ENCODE measurements at places on chromosomes 12 and 14.

DNA sequence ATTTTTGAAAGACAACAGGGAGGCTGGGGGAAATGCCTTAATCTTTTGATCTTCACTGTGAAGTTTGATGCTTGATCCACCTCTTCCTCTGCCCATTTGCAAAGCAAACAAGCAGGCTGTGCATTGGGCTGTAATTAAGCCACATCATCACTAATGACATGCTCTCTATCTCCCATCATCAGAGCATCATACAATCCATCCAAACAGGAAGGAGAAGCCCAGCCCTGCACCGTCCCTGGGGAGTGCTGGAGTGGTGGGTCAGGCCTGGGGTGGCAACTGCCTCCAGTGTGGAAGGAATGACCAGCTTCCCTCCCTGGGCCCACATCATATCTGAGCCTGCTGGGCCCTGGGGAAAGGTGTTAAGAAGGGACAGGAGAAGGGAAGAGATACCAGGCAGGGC lies 6.9 kb upstream of the KRT74 start:
- no peak for DNase-seq

GRCh38 chr14:72600551-72601330 lies 293.2 kb downstream of the DPF3 start:
- DNase-seq, result no peak

DNA sequence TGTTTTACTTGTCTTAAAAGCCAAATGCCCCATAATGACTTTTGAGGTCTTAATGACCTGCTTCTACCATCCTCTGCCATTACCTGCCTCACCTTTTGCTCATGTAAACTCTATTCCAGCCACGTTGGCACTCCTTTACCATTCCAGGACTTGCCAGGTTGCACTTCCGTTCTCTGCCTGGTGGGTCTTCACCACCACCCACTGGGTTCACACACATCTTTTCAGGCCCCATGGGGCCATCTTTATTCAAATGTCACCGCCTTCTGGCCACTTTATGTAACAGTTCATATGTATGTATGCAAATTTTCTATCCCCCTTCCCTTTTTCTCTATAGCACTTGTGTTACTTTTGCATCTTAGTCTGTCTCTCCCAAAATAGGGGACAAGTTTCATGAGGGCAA lies 57.7 kb downstream of the ATP2A2 start:
- no peak for DNase-seq

DNA sequence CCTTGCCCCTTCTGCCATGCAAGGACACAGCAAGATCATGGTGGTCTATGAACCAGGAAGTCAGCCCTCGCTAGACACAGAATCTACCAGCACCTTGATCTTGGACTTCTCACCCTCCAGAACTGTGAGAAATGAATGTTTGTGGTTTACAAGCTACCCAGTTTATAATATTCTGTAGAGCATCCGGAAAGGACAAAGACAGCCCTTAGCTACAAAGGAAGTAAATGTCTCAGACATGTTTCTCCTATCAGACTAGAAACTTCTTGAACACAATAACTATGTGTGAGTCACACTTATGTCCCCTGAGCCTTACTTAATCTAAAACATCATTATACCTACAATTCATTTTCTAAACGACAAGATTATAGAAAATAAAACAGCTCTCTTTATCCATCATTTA lies 176.7 kb downstream of the KLHL28 start:
- DNase-seq, result no peak

DNA sequence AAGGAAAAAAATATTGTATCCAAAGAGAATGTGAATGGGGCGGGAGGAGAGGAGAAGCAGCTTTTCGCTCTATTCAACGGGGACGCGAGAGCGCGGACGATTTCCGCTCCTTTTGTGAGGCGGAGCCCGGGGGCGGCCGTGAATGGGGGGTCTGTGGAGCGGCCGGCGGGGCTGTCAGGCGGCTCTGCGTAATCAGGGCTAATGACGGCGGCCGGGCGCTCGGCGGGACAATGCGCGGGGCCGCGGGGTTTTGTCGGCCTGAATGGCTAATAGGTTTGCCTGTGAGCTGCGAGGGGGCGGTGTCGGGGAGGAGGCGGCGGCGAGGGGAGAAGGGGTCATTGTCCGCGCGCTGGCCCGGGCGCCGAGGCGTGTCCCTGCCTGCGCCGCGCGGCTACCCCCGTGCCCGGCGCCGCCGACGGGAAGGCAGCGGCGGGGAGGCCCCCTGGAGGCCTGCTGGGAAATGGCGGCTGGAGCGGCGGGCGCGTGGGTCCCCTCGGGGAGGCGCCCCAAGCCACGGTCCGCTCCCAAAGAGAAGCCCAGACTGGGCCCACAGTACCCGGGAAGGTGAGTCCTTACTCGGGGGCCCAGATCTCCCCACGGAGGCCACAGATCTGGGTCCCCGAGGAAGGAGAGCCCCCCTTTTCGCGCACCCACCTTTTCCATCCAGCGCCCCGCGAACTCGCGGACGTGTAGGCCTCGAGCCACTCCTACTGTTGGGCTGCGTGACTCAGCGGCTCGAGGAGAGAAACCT lies 6.0 kb downstream of the SIX6 start:
- no peak for DNase-seq

DNA sequence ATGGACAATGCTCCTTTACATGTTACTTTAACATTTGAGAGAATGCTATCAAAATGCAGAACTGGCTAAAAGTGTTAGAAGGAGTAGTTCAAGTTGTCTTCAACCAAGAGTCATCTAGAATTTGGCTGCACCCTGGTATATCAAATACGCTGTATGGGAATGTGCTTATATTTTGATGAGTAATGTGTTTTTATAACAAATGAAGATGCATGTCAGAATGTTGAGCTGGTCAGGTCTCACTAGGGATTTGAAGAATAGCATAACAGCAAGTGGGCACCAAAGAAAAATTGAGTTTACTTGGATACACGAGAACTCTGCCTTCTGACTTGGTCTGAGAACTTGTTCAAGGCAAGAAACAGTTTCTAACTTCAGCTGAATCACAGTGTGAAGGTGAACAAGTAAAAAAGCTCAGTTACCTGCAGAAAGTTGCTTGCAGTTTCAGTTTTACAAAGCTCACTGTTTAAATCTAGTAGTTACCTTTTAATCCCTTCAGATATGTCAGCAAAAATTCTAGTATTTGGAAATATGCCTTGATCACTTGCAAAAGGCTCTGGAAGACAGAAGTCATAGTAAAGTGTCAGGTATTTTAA lies 82.3 kb downstream of the PDE3A start:
- DNase-seq, result no peak

DNA sequence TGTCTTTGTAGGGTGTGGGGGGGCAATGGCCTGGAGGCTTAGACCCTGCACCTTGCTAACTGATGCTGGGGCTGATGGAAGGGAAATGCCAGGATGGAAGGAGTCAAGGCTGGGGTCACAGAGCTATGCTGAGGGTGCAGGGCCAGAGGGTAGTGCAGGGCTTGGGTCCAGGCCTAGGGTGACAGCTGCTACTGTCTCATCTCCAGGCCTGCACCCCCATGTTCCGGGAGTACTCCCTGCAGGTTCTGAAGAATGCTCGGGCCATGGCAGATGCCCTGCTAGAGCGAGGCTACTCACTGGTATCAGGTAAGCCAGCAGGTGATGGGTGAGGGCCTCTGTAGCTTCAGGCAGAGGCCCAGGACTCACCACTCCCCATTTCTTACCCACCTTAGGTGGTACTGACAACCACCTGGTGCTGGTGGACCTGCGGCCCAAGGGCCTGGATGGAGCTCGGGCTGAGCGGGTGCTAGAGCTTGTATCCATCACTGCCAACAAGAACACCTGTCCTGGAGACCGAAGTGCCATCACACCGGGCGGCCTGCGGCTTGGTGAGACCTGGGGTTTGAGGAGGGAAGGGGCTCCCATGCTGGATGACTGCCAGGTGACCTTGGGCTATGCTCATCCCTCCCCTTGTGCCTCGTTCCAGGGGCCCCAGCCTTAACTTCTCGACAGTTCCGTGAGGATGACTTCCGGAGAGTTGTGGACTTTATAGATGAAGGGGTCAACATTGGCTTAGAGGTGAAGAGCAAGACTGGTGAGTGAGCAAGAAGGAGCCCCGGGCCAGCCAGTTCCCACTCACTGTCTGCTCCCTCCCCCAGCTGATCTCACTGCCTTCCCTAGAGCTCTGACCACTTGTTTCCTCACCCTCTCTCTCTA lies 4.1 kb downstream of the SHMT2 start:
- no peak for DNase-seq

DNA sequence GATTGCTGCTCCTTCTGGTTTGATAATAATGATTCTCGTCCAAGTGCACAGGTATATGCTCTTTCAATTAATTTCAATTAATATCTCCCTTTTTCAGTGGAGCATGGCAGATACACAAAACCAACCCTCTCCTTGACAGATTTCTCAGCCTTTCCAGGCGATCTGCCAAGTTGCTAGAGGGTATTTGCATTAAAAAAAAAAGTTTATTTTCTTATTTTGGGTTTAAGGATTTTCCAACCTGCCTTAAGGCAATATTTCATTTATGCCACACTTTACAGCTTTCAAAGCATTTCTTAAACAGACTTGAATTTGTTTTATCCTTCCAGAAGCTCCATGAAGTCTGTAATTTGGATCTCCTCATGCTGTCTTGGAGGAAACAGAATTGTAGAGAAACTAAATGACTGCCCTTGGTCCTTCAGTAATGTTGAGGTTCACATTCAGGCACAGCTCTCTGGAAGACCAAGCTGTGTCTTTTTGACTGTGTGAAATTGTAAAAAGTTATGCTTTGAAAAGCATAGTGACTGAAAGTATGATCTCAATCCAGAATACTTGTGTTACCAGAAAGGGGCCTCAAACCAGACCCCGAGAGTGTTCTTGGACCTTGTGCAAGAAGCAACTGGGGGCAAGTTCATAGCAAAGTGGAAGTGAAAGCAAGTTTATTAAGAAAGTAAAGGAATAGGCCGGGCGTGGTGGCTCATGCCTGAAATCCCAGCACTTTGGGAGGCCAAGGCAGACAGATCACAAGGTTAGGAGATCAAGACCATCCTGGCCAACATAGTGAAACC lies 2.3 kb downstream of the DGLUCY start:
- no peak for DNase-seq

- DNase-seq, result no peak
Observed at GRCh38 chr12:116717466-116718437, 20.1 kb downstream of the SPRING1 start.

DNA sequence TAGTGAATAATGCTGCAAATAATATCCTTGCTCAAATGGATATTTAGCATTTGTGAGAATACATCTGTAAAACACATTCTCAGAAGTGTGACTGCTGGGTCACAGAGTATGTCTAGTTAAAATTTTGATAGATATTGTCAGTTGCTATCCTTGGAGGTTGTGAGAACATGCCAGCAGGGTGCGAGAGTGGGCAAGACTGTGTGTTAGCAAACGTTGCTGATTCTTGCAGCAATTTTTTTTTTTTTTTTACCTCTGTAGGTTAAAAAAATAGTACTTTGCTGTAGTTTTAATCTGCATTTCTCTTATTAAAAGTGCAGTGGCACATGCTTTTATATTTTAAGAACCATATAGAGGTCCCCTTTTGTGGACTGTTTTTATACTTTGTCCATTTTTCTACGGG lies 4.5 kb upstream of the NYNRIN start:
- DNase-seq, result no peak

DNA sequence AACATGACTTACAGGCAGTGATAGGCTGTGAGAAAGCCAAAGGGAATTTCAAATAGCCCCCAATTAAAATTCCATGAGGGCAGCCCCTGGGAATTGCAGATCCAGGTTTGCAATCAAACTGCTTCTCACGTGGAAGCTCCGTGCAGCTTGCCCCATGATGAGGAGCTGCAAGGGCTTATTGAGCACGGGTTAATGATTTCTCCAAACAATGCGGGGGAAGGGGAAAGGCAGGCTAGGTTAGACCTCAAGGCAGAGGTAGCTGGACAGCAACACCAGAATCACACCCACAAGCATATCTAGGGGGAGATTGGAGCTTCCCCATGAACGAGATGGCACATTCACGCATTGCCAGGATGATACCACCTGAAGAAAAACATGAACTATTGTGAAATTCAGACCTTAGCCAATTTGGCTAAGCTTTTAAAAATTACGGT lies 5.0 kb upstream of the DUSP6 start:
- DNase-seq, result no peak

DNA sequence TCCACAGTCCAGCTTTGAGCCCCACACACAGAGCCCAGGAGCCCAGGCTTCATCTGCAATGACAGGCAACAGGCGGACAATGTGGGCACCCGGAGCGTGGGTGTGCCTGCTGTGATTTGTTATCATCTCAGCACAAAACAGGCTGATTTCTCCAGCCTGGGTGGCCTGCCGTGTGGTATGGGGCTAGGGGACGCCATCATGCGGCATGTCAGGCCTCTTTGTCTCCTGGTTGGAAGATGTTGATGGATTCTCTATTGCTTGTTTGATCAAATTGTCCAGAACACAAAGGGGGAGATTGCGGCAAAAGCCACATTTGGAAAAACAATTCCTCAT lies 147.1 kb downstream of the KIF26A start:
- DNase-seq, result no peak

- no peak for DNase-seq
Observed at GRCh38 chr12:43407816-43408645, 144.0 kb downstream of the ADAMTS20 start.

- no peak for DNase-seq
Observed at GRCh38 chr12:49019443-49020324, 1.1 kb upstream of the PRKAG1 start.

DNA sequence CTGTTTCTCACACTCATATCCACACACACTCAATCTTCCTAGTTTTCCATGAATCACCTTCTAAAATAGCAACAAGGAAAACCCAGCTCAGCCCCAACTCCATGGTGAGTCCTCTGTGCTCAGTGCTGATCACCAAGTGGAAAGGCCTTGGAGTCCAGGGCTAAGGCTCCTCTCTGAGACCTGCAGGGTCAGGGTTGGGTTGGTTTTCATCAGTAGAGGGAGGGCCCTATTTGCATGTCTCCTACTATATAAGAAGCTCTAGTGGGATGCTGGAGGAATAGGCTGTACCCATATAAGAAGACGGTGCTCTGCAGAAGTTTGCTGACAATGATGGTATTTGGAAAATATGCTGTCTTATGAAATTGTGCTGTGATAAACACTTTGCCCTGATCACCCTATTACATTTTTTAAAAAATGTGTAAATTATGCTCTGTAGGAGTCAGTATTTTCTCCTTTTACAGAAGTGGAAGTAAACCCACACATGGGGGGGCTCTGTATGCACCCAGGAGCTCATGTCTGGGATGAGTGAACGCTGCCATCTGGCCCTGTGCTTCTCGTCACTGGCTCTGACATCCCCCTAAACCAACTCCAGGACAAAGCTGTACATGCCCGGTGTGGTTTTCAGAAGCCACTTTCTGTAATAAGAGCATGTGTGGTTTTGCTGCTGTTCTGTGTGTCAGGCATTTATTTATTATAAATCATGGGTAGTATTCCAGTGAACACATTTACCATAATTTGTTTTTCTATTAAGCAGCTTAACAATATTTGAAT lies 536.3 kb downstream of the TMEM121 start:
- no peak for DNase-seq

GRCh38 chr12:63888908-63889635 lies 44.6 kb downstream of the SRGAP1 start:
- DNase-seq, result no peak

DNA sequence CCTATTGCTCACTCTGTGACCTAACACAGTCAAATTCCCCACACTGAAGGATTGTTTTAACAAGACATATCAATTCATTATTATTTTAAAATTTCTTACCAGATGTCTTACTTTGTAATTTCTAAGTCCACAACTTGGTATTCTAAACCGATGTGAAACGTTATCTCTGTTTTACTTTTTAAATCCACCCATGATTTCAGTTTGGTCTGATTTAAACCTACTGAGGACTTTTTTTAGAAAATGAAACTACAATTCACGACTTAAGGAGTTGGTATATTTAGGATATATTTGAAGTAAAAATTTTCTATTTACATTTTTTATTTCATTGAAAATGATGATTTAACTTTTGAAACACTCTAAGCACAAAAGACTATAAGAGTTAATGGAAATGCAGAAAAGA lies 35.1 kb upstream of the GRIP1 start:
- no peak for DNase-seq

All from T-cell (primary cell).